ENCODE measurements at places on chromosomes 5 and 9.

DNA sequence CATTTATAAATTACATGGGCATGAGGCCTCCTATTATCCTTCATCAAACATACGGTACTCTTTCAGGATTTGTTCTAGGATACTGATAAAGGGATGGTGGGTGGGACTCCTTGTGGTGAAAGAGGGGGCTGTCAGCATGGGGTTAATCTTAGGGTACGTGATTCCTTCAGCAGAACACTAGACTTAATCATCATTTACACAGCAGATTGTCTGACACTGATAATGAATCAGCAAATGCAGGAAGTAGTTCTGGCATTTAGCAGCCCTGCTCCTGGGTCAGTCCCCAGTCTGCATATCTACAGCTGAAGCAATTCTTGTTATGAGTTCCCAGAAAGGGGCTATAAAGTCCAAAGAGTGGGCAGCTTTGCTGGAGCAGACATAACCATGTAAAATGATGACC lies 384.6 kb downstream of the SPOCK1 start:
- no peak for DNase-seq

GRCh38 chr5:180990882-180991242 lies 2.2 kb downstream of the BTNL3 start:
- no peak for DNase-seq

DNA sequence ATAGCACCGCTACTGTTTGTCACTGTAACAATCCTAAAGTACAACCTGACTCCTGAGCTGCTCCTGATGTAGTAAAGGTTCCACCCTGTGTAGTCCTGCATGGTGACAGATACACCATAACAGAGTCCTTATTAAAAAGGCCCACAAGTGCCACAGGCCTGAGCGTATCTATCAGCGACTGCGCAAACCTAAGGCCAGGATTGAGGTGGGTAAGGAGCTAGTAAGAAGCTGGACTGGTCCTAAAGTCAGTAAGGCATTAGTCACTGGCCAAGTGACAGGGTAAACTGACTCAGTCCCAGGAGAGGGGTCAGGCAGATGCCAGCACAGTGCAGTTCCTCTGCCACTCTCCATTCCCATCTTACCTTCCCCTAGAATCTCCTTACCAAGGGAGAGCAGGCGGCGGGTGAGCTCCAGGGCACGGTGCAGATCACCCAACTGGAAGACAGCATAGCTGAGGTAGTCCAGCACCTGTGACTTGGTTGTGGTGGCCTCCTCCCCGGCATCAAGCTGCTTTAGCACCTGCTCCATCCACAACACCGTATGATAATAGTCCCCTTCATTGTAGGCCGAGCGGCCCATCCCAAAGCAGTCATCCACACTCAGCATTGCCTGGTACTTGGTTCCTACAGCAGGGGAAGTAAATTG lies 17.6 kb downstream of the P4HA2 start:
- no peak for DNase-seq

DNA sequence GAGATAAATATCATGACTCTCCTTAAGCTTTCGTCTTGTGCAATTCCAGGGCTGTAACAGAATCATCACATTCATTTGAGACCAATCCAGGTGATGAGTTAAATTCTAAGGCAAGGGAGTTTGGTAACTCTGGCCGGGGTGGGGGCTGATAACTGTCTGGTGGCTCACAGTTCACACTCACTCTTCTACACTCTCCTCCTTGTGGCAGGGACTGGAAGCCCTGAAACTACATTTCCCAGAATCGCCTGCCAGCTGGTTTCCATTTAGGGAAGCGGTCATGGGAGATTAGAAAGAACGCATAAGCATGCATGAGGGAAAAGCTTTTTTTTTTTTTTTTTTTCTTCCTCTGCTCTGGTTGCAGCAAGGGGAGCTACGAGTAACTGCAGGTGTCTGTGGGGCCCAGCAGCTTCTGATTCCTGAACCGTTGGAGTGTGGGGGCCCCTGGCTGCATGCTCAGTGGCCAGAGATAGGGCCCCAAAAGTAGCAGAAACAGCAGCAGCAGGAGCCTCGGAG lies 154.8 kb upstream of the TBC1D2 start:
- DNase-seq, result no peak

DNA sequence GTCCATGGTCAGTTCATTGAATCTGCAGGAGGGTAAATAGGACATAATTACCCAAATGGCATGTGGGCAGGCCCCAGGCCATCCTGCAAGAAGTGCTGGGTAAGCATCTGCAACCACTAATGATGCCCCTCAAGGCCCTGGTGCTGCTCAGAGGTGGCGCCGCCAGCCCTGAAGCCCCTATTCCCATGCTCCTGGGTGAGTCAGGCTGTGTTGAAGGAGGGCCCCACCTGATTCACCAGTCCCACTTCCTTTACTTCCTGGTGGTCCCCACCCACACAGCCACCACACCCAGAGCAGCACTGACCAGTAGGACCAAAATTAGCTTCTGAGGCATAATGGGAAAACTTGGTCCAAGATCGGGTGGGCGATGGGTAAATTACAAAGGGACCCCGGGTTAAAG lies 120.4 kb upstream of the SPRY4 start:
- no peak for DNase-seq

GRCh38 chr9:21852754-21853153 lies 50.3 kb downstream of the MTAP start:
- DNase-seq, result no peak

GRCh38 chr9:137255448-137256114 lies 454 bp downstream of the NELFB start:
- DNase-seq, result no peak

GRCh38 chr9:115209601-115210306 lies 91.8 kb upstream of the TNC start:
- no peak for DNase-seq

GRCh38 chr5:170280011-170280493 lies 17.5 kb downstream of the LCP2 start:
- no peak for DNase-seq

DNA sequence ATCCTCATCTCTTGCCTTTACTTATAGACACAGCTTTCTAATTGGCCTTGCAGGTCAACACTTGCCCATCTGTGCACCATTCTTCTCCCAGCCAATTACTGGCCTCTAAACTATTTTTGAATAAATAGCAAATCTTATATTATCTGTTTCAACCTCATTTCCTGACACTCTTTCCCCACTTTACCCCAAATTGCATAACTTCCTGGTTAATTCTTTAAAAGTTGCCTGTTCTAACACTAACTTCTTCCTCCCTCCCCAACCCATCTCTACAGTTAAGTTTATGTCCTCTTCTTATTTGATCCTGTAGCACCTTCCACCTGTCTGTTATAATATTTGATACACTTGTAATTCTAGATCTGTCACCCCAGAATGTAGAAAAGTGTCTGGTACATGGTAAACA lies 372.1 kb downstream of the PDE4D start:
- DNase-seq, result no peak

- no peak for DNase-seq
These were observed 680 bp downstream of the GLRA1 start for GRCh38 chr5:151923866-151924476.

- DNase-seq, result no peak
These were observed at the start of gene DMRTA1 for GRCh38 chr9:22446589-22446949. Gene DMRTA1, plus strand, starts transcription at chr9:22446824. Its CDS starts 242 bp downstream, at chr9:22447066.

- DNase-seq, result no peak
These were observed 19.0 kb upstream of the GNA14 start for GRCh38 chr9:77667151-77667550.

DNA sequence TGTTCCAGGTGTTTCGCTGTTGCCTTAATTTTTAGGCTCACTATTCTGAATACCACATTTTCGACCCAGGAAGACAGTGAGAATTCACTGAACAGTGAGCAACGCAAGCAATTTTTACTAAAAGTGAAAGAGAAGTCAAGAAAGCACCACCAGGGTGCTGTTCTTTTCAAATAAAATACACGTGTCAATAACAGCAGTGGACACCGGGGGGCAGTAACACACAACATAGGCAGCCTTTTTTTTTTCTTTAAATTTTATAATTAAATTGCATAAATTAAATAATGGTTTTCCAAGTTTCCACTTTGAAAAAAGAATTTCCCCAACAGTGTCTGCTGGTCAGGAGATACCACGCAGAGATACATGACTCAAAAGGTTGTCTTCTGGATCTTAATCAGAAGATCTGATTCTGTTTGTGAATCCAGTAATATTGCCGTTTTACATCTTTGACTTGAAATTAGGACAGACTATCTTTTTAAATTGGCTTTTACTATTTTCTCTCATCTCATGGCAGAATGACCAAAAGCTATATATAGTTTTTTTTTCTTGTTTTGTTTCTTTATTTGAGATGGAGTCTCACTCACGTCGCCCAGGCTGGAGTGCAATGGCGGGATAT lies 47.1 kb upstream of the SH3GL2 start:
- DNase-seq, result no peak

DNA sequence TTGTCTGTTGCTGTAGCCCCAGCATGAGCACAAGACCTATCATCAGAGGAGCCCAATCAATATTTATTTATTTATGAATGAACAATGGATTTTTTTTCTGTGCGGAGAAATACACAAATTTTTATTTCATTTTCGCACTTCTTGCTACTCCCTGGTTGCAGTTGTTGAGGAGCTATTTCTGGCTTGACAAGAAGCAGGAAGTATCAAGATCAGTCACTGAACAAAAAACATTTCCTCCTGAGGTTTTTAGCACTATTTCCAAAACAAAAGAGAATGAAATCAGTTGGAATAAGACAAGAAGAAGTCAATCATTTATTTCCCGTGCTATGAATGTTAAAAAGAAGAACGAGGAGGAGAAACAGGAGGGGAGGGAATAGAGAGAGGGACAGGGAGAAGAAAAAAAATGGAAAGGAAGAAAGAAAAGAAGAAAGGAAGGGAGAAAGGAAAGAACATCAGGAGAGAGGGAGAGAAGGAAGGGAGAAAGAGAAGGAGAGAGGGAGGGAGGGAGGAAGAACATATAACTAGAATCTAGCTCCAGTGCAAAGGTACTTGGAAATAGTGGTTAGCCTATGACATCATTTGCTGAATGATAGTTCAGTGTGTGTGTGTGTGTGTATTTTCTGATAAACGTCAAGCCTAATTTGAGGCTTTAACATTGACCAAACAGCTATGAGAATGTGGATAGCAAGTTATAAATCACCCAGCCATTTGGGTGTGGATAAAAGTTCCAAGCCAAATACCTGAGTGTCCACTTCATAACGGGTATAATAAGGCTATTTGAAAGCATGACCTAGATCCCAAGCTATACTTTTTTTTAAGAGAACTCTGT lies 586.0 kb downstream of the EBF1 start:
- no peak for DNase-seq

DNA sequence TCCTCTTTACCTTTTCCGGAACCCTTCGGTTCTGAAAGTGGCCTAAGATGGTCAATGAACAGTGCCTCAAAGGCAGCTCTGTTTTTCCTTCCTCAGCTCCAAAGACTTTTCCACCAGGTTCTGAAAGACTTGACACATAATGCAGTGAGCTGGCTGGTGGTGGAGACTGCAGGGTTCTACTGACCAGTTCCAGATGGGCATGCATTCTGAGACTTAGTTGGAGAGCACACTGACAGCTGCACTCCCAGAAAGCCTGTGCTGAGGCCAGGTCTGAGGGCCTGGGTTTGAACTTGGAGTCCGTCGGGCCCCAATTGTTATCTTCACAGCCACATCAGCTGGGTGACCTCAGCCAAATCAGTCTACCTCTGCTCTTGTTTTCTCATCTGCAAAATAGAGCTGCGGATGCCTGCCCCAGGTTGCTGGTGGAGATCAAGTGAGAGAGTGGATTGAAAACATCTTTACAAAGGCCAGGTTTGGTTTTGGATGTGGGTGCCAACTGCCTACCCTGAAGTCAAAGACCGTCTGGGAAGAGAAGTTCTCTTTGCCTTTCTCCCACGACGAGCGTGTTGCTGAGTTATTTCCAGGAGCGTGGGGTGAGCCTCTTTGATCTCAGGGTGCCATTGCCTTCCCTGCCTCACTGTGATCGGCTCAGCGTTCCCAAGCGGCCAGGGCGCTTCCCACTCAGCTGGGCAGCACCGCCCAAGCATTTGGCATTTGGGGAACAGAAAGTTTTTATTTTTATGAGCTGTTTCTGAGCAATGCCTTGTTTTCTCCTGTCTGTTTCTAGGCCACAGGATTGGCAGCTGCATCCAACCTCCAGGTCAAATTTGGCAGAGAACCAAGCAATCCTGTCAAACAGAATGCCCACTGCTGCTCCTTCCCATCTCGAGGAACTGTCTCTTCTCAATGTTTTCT lies 54.9 kb downstream of the RAD23B start:
- no peak for DNase-seq

DNA sequence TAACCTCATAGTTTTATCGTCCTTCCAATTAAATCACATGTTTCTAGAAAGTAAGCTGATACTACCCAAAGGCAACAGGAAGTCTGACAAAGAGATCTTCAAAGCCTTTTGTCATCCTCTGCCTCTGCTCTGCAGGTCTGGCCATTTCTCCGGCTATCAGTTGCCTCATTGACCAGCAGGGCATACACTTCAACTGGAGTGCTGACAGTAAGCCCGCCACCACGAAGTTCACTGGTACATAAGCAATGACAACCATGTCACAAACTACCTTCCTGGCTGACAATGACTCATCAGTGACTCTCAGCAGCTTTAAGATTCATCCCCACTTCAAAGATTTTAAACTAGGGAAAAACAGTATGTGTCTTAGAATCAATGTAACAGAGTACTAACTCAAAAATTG lies 20.6 kb downstream of the SPTLC1 start:
- no peak for DNase-seq

DNA sequence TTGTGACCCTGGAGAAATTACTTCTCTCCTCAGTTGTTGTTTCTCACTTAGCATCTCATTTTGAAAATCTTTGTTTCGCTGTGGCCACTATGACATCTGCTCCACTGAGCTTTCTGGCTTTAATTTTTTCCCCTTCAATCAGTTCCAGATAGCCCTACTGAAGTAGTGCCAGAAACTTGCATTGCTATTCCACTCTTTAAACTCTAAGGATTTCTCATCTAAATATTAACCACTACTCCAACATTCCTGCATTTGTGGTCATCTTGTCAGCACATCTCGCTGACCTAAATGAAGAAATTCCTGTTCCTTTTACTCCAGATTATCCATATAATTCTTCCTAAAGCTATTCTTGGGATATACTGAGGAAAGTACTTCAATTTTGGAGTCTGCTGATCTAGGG lies 15.3 kb upstream of the NOL6 start:
- DNase-seq, result no peak

DNA sequence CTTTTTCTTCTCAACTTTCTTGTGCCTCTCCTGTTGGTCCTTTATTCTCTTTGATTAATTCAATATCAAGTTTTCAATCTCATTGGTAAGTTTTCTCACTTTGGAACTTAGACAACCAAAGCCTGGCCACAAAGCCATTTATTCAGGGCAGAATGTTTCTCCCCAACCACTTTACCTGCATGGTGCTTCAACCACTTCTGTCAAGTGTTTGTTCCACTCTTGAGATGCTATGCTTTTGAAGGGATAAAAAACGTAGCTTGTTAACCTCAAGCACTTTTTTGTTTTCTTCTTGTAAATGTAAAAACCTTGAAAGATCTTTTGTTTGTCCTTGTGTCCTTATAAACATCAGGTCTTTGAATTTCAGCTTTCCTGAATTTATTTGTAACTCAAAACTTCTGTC lies 966.7 kb downstream of the MAT2B start:
- no peak for DNase-seq

- no peak for DNase-seq
These were observed 569.8 kb downstream of the CTNND2 start for GRCh38 chr5:11334404-11334803.

Data from stimulated activated CD8-positive, alpha-beta memory T cell treated with anti-CD3 and anti-CD28 coated beads, Interleukin-7, amount 100 ng/mL, for 1 hour (primary cell).